EL (cell line): ENCODE measurements at places on chromosomes 5 and 9.

DNA sequence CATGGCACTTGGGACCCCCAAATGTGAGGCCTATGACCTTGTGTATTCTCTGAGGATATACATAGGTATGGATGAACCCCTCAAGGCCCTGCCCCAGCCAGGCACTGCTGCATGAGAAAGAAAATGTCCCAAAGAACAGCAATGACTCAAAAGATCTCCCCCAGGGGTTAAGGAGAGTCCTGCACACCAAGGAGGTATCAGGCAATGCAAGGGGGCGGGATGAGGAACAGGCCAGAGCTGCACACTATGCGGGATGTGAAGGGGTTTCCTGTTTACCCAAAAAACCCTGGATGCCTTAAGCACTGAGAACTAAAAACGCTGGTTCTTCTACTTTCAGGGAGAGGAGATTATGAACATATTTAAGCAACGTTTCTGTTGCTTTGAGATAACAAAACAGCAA, 3.4 kb downstream of the RAPGEF1 start:
- DNase-seq, result no peak

GRCh38 chr9:81717747-81718077, 28.4 kb upstream of the TLE1 start:
- DNase-seq, result no peak

GRCh38 chr5:58446024-58446423, 13.9 kb downstream of the PLK2 start:
- no peak for DNase-seq

GRCh38 chr9:128626181-128626580, 30.5 kb downstream of the DYNC2I2 start:
- no peak for DNase-seq

DNA sequence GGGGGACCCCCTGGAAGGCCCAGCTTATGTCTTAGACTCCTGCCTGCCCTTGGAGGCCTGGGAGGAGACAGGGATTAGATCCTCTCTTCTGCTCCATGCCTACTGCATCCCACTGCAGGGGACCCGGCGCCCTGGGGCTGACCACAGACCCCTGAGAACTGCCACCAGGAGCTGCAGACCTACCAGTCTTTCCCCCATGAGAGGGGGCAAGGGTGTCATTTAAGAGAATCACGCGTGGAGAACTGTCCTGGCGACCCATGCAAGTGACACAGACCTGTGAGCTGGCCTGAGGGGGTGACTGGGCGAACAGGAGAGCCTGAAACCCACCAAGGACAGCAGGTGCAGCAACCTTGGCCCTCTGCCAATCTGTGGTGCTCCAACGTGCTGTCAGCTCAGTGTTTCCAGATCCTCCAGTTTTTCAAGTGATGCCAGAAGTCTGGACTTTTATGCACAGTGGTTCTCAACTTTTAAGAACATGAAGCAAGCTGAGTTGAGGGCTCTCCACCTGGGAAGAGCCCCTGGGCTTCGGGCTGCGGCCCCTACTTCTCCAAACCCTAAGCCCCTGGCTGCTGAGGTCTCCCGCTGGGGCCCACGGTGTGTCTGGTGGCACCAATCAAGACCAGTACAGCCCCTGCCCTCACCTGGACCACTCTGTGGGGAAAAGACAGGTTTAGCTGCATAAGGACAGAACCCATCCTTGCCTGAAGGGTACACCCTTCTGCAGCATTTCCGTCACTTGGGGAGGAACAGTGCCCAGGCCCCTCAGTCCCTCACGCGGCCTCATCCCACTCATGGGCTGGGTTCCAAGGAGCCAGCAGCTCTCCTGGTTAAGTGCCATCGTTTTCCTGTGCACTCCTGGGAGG, 18.2 kb downstream of the GFPT2 start:
- DNase-seq, result no peak

GRCh38 chr9:86369810-86370209, 15.6 kb upstream of the TUT7 start:
- DNase-seq, result no peak

DNA sequence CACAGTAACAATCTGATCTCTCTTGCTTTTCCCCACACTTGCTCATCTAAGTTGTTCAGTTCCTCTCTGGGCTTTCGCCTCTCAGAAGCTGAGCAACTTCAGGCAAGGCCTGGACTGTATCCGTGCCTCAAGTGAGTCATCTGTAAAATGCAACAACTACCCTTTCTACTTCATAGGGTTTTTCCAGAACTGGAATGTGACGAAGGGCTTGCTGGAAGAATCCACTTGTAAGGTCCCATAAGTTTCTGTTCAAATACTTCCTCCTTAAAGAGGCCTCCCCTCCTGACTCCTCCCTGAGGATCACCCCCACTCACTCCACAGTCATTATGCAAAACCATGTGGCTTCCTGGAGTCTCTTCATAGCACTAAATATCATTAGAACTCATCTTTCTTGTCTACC, 17.5 kb upstream of the INSYN2B start:
- no peak for DNase-seq

GRCh38 chr5:92003806-92004205, 620.7 kb upstream of the ARRDC3 start:
- DNase-seq, result no peak

- DNase-seq, result peak; percentile 66
Measured at GRCh38 chr5:127934791-127935256, 148.7 kb upstream of the SLC12A2 start.

GRCh38 chr5:173434270-173434669, 106.1 kb upstream of the STC2 start:
- DNase-seq, result no peak

- no peak for DNase-seq
Measured at GRCh38 chr5:92402956-92403702, 1020.0 kb upstream of the ARRDC3 start.

- no peak for DNase-seq
Measured at GRCh38 chr5:91423871-91424270, 40.8 kb upstream of the ARRDC3 start.

DNA sequence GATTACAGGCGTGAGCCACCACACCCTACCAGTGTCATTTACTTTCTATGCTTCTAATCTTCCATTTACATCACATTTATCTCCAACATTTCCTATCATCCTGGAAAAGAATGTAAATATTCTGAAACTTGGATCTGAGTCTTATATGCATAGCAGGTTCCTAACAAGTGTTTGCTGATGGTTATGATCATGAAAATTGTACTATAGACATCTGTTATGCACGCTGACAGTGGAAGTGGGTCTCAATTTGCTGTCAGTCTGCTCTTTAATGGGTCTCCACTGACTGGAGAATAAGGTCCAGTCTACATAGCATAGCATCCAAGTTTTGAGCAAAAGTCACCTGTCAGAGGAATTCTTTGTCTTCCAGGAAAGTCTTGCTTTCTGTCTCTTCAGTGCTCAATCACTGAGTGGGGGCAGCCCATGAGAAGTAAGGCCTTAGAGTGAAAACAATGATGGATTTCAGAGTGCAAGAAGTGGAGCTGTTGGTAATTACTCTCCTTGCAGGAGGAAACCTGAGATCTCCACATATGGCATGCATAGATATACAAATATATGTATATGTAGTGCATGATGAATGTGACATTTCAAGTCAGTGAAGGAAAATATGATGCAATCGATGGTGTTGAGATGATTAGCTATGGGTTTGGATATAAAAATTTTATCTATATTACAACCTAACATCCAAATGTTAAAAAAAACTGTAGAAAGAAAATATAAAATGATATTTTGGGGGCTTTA, 29.2 kb upstream of the MSANTD3 start:
- no peak for DNase-seq

DNA sequence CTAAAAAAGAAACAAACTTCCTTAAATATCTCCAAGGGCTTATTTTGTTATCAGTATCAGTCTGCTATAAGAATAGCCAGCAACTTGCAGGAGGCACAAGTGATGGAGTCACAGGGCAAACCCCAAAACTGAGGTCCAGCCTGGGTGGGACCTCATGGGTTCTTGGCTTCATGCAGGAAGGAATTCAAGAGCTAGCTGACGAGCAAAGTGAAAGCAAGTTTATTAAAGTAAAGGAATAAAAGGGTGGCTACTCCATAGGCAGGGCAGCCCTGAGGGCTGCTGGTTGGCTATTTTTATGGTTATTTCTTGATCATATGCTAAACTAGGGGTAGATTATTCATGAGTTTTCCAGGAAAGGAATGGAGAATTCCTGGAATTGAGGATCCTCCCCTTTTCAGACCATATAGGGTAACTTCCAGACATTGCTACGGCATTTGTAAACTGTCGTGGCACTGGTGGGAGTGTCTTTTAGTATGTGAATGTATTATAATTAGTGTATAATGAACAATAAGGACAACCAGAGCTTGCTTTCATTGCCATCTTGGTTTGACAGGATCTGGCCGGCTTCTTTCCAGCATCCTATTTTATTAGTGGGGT, 231.9 kb downstream of the ADAMTSL1 start:
- no peak for DNase-seq

- DNase-seq, result peak; percentile 64
Measured at GRCh38 chr9:97398999-97399758, 12.7 kb upstream of the TDRD7 start.

GRCh38 chr5:1133510-1134201, 21.8 kb upstream of the SLC12A7 start:
- DNase-seq, result no peak

DNA sequence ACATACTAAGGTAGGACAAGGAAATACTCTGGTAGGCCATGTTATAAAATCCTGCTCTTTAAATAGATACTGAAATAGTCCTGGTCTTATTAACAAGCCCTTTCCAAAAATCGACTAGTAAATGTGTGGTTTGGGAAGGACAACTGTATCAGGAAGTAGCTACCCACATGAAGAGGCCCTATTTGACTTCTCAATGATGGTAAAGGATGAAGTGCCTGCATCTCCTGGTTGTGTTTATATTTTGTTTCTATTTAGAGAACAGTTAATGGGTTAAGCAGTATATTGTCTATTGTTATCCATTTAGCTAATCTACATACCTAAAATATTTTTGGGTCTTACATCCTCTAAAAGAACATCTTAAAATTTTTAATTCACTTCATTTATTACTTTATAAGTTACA, 12.5 kb downstream of the GDF9 start:
- no peak for DNase-seq

DNA sequence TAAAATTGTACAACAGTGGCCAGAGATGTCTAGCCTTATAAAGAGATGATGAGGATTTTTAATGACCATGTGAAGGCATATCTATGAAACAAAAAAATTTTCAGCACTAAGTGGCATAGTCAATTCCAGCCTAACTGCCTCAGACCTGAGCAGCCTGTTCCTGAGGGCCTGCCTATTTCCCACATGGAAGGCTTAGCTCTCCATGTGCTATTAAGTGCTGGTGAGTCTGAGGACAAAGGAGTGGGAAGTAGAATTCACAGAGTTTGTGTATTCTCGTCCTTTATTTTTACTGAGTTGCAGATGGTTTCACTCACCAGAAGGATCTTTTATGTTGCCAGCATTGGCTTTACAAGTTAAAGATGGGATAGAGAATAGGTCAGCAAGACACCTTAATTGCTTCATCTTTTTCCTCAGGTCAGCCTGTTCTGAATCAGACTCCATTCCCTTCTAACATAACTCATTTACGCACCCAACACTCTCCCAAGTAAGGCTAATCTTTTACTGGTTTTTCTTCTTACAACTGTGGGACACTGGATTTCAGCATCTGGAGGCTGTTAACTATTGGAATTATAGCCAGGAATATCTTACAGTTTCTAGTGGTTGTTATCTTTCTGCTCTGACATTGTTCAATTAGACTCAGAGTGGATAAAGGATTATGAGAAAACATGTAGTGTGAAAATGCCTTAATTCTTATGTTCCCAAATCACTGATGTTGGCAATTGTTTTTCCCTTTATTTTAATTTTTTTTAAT, 76.8 kb downstream of the ISOC1 start:
- DNase-seq, result no peak

- no peak for DNase-seq
Measured at GRCh38 chr5:128271071-128271470, 187.5 kb downstream of the SLC12A2 start.

GRCh38 chr9:137078701-137079400, 1.5 kb downstream of the UAP1L1 start:
- no peak for DNase-seq

DNA sequence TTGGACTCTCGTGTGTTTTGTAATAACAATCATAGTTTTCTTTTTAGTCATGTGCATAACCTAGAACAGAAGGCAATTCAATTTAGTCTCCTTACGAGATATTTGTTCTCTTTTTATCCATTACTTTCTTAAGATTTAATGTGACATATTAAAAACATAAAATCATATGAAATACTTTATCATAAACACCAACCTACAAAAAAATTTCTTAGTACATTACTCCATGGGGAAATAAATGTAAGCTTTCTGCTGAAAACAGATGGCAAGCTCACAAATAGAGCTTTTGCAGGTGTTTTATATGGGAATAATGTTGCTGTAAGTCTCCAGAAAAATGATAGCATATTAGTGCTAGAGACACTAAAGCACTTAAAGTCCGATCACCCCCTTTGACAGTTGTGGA, 1035.2 kb upstream of the ARRDC3 start:
- no peak for DNase-seq

DNA sequence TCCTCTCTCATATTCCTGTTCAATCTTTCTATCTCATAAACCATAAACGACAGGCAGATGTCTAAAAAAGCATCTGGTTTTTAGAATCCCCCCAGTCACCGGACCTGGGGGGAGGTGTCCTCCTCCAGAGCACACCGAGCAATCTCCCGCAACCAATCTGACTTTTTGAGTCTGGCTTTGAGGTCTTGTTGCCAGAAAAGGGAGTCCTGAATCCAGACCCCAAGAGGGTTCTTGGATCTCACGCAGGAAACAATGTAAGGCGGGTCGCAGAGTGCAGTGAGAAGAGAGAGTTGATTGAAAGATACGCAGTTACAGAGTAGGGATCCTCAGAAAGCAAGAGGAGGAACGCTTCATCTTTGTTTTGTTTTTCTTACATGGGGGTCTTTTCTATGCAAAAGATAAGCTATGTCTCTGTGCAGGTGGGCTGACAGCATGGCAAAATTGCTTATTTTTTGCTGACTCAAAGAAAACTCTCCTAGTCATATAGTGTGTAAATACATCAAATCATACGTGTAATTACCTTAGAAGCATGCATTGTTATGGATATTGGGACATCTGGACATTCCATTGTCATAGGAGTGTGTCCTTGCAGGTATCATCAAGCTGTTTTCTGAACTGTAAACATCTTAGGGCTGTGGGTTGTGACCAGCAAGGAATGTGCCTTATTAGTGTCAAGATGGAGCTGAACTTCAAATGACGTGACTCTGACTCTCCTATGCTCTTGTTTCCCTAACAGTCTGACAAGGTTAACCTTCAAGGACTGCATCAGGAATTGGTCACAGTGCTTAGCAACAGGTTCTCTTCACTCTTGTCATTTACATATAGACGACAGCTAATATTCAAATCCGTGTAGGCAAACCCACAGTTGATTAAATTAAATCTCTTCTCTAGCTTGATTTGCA, 159.3 kb upstream of the DAPK1 start:
- DNase-seq, result no peak

- no peak for DNase-seq
Measured at GRCh38 chr5:144433893-144434292, 263.2 kb downstream of the KCTD16 start.

- DNase-seq, result no peak
Measured at GRCh38 chr5:135694012-135694411, 115.2 kb upstream of the CXCL14 start.
